Aortic smooth muscle cell (primary cell): ENCODE measurements at places on chromosomes 7 and 10. TPM values are rescaled to one million over a fixed set of nuclear protein-coding genes. Genes with fewer than 3 reads are reported as not detected.

RET gene
- total RNA-seq = 0.13 TPM in 1 of 2 replicates, not detected in the other

NXPH1 gene
- total RNA-seq = not detected in 2 replicates

PIK3AP1 gene
- under 0.01 and 0.06 TPM in 2 replicates for total RNA-seq

SGPL1 gene
- total RNA-seq = 28.3 and 30.5 TPM in 2 replicates

NUTM2A gene
- 0.19 and 0.40 TPM in 2 replicates for total RNA-seq

DBF4 gene
- total RNA-seq = 10.3 and 10.4 TPM in 2 replicates

MMP21 gene
- total RNA-seq = not detected in 2 replicates

CCM2 gene
- total RNA-seq = 45.9 and 56.3 TPM in 2 replicates

HTR5A gene
- total RNA-seq = not detected in 2 replicates

MACROH2A2 gene
- total RNA-seq = 7.3 and 7.9 TPM in 2 replicates

MSMB gene
- not detected in 2 replicates for total RNA-seq

STEAP1B gene
- total RNA-seq = 18.9 and 28.8 TPM in 2 replicates

CCL24 gene
- total RNA-seq = not detected in 2 replicates

GHRHR gene
- total RNA-seq = not detected in 2 replicates

CPN1 gene
- not detected in 2 replicates for total RNA-seq

NPFFR1 gene
- under 0.01 TPM in 1 of 2 replicates, not detected in the other for total RNA-seq

ANKRD61 gene
- 0.12 and 0.26 TPM in 2 replicates for total RNA-seq

PITX3 gene
- total RNA-seq = 0.12 and 0.13 TPM in 2 replicates

ACTL6B gene
- not detected in 2 replicates for total RNA-seq

PROSER2 gene
- 2.0 and 2.1 TPM in 2 replicates for total RNA-seq

CALHM1 gene
- not detected in 2 replicates for total RNA-seq
